Foreskin keratinocyte (primary cell): ENCODE measurements at places on chromosomes 13 and 19. TPM values are rescaled to one million over a fixed set of nuclear protein-coding genes. Genes with fewer than 3 reads are reported as not detected.

The CELF5 gene
- total RNA-seq, result 0.11 and 0.20 TPM in 2 replicates

DNA sequence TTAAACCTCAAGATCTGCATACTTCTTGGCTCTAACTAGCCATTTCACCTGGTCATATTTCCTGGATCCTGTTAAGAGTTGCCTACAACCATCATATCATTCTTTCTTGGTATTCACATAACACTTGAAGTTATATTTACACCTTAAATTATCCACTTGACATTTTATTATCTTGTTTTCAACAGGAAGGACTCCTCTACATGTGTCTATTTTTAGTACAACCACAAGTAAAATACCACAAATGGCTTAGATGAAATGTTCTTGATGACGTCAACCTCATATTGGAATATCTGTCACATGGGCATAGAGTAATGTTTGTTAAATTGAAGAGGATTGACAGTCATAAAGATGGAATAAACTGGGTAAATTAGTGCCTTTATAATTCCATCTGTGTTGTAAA, 9.4 kb downstream of the PCDH20 start:
- no peak for DNase-seq

- no peak for DNase-seq
Measured at GRCh38 chr19:56301155-56301554, 13.5 kb downstream of the ZSCAN5A start.

GRCh38 chr19:485583-486236, 10.6 kb upstream of the MADCAM1 start:
- no peak for DNase-seq

- DNase-seq, result no peak
Measured at GRCh38 chr19:2148482-2149135, 2.8 kb downstream of the AP3D1 start.

DNA sequence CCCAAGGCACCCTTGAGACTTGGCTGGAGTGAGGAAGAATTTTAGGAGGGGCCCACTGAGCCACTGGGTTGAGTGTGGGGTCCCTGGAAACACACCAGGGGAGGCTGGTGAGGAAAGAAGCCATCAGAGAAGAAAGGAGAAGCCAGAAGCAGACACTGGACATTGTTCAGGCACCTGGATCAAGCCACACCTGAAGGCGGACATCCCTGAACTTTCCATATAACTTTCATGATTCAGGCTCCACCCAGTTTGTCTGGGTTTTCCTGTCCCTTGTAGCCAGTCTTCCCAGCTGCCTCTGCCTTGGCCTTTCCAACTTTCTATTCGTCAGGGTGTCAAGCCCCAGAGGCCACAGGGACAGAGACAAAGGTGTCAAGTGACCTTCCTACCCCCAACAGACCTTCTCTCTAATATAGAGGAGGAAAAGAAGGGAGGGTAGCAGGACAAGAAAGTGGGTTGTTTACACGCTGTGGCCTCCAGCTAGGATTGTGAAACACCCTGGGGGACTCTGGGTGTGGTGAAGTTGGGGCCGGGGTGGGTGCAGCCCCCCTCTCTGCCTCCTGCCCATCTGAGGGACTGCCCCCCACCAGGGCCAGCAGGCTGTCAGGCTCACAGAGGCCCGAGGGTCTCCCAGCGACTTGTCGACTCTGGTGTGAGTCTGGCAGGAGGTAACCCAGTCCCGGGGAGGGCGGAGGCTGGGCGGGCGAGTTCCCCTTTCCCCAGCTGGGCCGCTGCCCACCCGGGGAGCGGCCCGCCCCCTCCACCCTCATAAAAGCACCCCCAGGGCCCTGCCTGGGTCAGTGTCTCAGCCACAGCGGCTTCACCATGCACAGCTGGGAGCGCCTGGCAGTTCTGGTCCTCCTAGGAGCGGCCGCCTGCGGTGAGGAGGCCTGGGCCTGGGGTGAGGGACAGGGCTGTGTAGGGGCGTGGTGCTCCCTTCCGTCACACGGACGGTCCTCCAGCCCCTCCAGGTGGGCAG, at the start of gene CFD:
Gene CFD, plus strand, starts transcription at position 797 of the 976 bp plus-strand sequence. Its CDS starts 26 bp downstream, at position 823.
- DNase-seq, result no peak
